Esophagus muscularis mucosa (tissue), 4 donors: ENCODE measurements at places on chromosomes 7 and 10.
A peak's percentile ranks its signal among the peaks of the same experiment; 100 is the strongest.

DNA sequence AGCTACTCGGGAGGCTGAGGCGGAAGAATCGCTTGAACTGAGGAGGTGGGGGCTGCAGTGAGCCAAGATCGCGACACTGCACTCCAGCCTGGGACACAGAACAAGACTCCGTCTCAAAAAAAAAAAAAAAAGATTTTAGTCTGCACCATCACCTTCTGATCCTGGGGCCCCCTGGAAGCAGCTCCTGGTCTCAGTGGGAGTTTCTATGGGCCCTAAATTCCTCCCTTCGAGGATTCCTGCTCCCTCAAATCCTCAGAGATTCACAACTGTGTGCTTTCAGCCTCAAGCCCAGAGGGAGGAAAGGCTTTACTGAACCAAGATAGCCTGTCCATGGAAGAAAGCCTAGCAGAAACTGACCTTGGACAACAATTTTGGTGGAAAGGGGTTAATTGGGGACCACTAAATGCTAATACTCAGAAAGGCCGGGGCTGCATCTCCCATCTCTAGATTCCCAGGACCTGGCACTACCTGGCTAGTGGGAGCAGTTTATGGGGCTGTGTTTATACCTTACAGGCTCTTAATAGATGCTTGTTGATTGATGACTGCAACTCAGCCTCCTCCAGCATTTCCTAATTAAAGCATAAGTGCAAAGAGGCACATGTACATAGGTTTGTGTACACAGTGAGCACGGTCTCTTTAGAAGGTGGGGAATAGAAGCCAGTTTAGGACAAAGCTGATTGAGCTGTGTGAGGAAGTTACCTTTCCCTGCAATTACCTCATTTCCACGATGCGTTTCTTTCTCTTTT is 9.2 kb upstream of the FGFR2 start:
- DNase-seq = no peak

DNA sequence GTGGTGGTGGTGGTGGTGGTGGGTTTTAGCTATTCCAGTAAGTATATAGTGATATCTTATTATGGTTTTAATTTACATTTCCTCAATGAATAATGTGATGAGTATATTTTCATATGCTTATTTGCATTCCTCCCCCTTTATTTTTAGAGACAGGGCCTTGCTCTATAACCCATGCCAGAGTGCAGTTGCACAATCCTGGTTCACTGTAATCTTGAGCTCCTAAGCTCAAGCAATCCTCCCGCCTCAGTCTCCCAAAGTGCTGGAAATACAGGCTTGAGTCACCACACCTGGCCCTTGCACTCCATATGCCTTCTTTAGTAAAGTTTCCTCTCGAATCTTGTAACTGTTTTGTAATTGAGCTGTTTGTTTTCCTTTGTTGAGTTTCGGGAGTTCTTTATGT is 577.7 kb upstream of the AUTS2 start:
- DNase-seq = peak; percentile 68

- no peak for DNase-seq
Measured at GRCh38 chr7:116541951-116542350, 17.1 kb downstream of the CAV1 start.

DNA sequence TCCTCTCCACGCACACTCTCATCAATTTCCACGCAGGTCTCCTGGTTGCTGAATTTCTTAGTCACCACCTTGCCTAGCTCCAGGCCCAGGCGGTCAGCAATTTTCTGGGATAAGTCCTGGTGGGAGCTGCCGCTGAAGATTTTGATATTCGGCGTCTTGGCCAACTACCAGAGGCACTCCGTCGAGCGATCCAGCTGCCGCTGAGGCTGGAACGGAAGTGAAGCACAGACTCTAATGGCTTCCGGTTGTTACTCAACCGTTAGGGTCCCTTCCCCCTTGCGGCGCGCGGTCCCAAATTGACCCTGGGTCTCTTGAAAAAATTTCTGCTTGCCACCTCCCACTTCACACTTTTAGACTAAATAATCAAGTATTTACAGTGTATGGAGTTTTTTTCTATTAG is at the start of gene PRPS1L1:
PRPS1L1 (minus strand) TSS at position 219 of the 400 bp plus-strand sequence.
- DNase-seq = no peak

DNA sequence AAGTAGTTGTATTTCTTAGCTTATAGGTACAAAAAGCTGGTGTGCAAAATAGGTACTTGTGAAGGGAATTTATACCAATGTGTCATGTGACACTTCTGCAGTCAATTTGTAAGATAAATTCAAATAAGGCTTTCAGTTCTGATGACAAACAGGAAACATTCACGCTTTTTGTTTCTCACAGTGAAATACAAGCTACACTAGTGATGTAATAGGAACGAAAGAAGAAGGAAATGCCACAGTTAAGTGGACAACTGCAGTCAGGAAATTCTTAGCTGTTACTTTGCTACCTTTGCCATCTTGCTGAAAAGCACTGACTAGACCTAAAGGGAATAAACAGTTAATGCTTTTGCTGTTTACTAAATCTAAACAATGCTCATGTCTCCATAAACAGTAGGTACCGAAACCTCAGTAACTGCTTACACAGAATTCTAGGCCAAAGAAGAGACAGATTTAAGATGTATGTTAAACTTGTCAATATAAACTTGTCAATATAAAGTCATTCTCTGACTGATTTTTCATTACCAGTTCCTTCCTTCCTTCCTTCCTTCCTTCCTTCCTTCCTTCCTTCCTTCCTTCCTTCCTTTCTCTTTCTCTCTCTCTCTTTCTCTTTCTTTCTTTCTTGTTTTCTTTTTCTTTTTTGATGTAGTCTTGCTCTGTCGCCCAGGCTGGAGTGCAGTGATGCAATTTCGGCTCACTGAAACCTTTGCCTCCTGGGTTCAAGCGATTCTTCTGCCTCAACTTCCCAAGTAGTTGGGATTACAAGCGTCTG is 10.1 kb downstream of the OTUD1 start:
- no peak for DNase-seq

DNA sequence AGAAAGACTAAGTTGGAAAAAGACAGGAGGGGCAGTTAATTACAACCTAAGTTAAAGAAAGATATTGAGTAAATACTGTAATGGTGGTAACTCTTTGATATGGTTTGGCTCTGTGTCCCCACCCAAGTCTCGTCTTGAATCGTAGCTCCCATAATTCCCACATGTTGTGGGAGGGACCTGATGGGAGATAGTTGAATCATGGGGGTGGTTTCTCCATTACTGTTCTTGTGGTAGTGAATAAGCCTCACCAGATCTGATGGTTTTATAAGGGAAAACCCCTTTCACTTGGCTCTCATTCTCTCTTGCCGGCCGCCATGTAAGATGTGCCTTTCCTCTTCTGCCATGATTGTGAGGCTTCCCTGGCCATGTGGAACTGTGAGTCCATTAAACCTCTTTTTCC is 143.8 kb downstream of the GRK5 start:
- no peak for DNase-seq

DNA sequence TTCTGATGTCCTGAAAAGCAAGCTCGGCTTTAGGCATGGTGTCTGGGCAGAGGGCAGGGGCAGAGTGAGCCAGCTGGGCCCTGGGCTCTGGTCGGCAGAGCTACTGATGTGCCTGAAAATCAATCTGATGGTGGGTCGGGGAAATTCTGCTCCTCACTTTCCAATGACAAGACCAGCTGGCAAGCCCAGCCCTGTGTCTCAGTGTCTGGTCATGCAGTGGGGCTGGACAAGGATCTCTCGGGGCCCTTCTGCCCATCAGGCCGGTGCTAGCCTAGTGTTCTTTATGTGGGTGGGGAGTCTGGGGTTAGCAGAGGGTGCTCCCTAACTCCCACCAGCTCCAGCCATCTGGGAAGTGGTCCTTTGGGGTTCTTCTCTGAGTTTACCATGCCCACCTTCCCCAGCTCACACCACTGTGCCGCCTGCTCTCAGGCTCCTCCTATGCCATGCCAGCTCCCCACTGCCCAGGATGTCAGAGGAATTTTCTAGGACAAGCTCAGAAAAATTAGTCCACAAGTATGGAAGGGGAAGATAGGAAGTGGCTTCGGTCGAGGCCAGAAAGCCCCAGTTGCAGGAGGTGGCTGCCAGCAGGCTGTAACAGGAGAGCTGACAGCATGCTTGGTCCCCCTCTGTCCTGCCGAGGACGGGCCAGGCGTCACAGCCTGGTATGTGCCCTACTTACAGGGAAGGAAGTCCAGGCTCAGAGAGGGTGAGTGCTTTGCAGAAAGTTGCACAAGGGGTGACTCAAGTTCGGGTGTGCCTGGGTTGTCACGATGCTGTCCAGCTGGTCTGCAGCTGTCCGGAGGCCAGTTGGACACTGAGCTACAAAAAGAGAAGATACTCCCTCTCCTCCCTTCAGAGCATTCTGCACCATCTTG is 135.2 kb downstream of the ADCY1 start:
- DNase-seq = peak; percentile 92
